ENCODE measurements at places on chromosomes 6 and 20.

DNA sequence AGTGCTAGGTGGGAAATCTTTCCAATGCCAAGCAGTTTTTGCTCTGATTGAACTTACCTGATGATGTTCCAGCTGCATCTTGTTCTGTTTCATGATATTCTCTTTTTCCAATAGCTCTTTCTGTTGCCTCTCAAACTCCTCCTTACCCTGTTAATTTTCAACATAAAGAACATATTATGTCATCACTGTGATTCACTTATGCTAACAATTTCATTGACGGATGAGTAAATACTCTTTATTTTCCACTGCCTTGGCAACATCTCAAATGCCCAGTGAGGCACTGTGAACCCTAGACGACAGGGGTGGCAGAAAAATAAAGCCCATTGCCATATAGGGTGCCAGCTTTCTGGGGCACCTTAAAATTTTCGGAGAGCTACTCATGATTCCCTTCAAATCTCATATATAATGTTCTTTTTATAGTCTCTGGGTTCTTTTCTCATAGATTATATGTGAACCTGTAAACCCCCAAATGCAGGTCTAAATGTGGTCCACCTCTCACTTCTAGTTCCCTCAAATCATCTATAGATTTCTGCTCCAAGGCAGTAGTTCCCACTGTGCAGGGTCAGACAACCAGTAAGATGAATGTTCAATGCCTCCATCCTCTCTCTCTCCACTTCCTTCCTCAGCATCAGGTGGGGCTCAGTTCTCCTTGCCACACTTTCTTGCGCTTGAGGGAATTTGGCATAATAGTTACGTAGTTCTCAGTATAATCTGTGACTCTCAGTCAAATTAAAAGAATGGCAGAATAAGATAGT lies 44.1 kb downstream of the NEDD9 start:
- DNase-seq: no peak

DNA sequence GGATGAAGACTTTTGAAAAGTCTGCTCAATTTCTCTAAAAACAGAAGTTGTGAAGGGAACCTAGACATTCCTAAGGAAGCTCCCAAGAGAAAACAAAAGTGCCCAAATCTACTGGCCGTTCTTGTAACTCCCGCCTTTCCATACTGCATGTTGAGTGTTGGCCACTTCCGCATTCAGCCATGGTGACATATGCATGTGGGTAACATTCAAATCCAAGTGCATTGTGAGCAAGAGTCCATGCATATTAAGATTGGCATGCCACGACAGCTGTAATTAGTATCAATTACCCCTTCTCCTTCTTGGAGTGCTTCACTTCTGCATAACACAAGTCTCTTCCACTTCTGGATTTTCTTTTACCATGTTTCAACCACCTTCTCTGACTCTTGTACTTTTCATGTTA lies 8.4 kb downstream of the SLC35D3 start:
- no peak for DNase-seq

GRCh38 chr6:84360039-84360438 lies 132.6 kb upstream of the CEP162 start:
- no peak for DNase-seq

DNA sequence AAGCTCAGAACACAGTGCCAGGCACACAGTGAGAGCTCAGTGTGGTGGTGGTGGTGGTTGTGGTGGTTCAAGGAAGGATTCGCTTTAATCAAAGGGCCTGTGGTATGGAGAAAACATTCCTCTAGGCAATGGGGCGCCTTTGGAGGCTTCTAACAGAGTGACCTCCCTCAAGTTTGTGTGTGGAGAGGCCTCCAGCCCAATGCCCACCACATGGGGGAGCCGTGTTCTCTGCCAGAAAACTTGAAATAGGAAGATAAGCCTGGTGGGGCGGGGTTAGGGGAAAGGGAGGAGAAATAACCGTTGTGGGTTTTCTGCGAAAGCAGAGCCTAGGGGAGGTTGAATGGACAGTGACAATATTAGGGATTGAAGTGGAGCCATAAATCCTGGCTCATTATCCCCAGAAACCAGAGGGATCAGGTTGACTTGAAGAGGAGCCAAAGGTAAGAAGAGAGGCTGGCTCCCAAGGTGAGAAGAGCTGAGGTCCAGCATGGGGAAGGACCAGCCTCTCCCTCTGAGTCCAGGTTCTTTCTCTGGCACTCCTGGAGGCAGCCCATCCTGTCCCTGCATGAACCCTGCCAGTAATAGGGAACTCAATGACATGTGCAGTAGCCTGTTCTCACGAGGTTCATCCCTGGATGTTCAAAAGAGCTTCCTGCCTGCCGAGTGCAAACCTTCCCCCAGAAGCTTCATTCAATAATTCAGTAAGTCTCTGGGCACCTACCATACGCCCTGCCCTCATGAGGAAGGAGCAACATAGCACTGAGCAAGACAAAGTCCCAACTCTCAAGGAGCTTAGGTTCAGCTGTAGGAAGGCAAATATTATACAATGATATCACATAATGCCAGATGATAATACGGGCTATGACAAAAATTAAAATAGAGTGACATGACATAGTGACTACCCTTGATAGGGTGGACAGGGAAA lies 51.4 kb downstream of the TGM2 start:
- peak; percentile 80 for DNase-seq

DNA sequence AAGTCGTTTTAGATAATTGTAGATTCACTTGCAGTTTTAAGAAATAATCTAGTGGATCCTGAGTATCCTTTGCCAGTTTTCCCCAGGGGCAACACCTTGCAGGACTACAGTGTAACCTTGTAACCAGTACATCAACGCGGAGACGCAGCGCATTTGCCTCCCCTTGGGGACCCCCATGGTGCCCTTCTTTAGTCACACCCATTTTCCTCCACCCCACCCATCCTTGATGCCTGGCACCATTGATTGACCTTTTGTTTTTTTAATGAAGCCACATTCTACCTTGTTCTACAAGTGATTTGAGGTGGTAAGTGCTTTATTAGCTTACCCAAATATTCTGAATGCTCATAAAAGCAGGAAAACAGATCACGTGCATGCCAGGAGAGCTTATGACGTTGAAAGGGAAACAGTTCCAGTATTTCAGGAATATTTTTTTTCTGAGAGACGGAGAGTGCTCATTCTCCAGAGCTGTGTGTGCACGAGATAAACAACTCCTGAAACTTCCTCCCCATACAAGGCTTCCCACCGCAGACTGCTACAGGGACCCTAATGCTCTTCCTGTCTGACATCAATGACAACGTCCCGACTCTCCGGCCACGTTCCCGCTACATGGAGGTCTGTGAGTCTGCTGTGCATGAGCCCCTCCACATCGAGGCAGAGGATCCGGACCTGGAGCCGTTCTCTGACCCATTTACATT lies 35.7 kb downstream of the CDH26 start:
- no peak for DNase-seq

- DNase-seq: no peak
Measured at GRCh38 chr6:159679091-159680077, 13.7 kb downstream of the SOD2 start.

- no peak for DNase-seq
Measured at GRCh38 chr6:40788661-40789655, 201.8 kb upstream of the LRFN2 start.

DNA sequence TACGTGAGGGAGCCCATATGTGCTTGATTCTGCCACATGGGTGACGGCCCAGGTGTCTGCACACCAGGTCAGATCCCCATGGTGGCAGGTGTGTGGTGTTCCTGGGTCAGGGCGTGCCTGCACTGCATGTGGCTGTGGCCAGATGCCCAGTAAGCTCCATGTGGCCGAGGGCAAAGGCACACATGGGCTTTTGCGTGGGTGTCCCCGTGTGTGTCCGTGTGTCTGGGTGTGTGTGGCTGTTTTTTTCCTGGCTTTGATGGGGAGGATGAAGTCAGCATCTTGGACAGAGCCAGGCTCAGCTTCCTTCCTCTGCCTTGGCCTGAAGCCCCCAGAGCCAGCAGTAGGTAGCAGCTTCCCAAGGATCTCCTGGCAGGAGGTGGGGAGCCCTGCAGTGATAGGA lies 1.5 kb upstream of the TNXB start:
- DNase-seq: no peak

DNA sequence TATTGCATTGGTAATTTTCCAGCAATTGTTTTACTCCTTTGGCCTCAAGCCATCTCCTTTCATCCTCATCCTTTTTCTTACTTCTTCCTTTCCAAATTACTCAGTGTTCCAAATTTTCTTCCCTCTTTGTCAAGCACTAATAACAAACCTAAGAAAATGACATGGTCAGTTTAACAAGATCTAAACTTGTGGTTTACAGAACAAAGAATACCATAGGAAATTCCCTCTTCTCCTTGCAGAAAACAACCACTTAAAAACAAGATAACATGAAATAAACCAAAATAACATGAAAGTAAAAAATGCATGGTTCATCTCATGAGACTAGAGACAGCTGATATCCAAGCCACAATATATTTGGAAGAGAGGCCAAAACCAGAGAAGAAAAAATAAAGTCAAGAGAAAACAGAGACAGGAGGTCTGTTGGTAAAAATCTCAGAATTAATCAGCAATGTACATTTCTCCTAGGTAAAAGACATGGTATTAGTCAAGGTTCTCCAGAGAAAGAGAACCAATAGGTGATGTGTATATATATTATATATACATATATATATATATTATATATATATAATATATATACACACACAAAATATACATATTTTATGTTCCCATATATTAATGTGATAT lies 51.0 kb upstream of the SENP6 start:
- DNase-seq: no peak

DNA sequence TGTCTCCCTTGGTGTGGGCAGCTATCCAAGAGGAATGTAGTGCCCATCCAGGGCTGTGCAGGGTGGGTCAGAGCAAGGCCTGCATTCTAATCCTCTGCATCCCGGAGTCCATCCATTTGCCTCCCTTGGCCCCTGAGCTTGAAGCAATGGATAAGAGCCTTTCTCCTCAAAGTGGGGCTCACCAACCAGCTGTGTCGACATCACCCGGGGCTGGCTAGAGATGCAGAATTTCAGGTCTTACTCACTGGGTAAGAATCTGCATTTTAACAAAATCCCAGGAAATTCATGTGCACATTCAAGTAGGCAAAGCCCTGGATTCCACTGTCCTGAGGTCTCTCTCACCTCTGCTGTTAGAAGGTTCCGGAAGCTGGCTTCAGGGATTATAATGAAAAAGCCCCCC lies 95.3 kb downstream of the MDGA1 start:
- DNase-seq: no peak

GRCh38 chr6:13494137-13494536 lies 6.7 kb upstream of the GFOD1 start:
- no peak for DNase-seq

DNA sequence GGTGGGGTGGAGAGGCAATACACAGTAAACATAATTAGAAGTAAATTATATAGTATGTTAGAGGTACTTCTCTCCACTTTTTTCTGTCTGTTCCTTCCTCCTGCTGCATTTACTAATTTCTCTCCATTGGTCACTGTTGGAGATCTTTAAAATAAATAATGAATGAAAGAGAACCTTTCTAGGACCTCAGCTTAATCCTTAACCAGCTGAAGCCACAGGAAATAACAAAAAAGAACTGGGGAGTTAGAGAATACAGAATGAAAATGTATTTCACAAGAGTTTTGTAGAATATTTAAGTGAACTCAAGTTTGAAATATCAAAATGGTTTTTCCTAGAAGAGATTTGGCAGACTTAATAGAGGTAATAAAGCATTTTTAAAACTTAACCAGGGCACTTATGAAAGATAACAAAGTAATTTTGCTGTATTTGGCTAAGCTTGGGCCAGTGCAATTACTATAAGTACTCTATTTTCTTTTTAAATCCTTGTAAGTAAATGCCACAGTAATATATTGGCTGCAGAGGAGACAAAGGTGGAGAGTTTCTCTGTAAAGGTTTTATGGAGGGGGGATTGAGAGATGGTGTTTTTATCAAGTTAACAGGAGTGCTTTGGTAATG lies 405.0 kb downstream of the CDKAL1 start:
- DNase-seq: no peak

DNA sequence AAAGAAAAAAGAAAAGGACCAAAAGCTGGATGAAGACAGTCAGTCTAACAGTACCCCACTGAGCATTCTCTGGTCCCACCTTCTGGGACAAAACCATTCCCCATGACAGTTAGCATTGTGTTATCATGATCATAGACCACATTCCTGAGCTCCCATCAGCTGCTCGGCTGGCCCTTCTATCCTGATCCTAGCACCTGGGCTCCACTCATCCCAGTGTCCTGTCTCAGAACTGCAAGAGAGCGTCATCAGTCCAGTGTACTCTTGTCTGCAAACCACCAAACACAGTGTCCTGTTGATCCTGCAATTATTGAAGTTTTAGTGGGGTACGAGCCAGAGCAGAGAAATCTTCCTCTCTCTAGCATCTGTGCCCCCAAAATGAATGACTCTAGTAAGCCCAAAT lies 16.0 kb upstream of the TAAR1 start:
- no peak for DNase-seq

DNA sequence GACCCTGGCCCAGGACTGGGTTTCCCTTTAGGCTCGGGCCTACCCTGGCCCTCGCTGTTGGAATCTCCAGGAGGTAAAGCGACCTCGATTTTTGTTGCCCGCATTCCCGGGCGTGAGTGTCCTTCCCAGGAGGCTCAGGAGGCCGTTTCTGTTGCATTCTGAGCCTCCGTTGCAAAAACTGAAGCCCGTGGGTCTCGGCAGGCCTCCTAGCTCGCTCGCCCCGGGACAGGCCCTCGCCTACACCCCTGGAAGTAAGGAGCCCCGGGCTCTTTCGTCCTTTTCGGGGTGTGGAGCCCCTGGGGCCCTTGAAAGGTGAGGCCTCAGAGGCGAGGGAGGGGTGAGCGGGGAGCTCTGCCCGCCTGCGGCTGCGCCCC lies 2.3 kb downstream of the NR2E1 start:
- no peak for DNase-seq

- DNase-seq: peak; percentile 99
Measured at GRCh38 chr20:51456511-51457509, 85.7 kb downstream of the NFATC2 start.

DNA sequence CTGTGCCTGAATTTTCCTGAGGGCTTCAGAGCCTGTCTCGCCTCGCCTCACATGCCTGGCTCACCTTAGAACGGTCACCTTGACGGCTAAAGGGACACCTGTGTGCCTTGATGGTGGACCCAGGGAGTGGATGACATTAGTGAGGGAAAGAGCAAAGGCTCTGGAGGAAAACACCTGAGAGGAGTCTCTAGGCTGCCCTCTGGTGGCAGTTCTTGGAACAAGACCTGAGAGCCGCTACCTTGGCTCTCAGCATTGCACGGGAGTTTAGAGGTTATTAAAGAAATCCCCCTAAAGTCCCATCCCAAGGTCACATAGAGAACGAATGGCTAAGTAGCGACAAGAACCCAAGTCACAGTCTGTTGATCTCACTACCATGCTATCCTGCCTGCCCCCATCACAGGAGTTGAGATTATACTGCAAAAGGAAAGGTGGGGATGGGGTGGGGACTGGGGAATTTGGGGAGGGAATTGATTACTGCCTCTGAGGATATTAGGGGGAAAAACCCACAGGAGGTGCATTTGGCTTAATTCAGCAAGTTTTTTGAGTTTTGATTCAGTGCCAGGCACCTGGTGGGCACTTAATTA lies 7.9 kb upstream of the CDSN start:
- no peak for DNase-seq
